ENCODE measurements at places on chromosomes 2 and 18.

DNA sequence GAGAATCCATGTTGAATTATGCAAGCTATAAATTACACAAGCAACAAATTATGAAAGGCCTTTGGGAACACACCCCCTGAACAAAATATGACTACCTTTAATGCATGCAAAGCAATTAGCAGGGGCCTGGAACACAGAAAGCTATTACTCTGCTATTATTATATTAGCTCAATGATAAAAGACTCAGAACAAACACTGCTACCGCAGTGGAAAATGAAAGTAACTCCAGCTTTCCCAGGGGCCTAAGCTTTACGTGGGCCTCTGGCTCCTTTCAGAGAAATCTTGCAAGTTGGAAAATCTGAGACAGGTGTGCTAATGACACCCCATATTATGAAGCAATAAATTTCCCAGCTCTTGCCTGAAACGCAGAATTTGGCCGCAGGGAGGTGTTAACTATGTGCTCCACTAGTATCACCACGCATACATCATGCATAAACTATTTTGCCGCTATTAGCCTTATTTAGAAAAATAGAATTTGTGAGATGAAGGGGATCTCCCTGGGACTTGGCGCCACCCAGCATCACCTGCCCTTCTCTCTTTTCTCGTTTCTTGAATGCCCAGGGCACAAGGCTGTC, 321.6 kb upstream of the LYPD1 start:
- no peak for DNase-seq

DNA sequence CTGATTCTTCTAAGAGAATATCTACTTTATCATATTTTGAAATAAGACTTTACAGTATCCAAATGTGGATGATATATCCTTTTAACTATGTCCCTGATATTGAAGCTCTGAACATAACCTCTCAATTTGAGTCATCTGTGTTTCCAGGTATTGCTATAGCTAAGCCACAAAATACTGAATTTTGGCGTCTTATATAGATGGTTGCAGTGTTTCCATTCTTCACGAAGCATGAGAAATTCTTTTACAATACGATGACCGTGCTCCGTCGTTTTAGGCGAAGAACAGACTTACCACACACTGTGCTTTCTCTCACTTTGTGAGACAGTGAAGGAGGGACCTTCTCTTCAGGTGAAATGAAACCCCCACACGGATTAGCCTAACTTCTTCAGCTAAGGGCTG, 45.3 kb downstream of the LRRFIP1 start:
- no peak for DNase-seq

DNA sequence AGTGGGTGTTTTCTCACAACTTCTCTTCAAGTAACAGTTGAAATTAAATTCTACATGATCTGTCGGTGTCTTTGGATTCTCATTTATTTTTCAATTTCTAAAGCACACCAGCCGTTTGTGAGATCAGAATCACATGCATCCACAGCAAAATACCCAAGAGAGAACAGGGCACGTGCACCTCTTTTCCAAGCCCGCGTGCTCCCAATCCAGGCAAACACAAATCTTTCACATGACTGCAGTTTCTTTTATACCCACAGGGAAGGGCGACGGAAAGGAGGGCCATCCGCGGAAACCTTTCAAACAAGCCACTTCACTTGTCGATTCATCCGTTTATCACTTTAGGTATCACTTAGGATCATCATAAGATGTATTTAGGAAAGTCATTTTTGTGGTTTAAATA, 13.0 kb upstream of the DAPL1 start:
- DNase-seq, result no peak

DNA sequence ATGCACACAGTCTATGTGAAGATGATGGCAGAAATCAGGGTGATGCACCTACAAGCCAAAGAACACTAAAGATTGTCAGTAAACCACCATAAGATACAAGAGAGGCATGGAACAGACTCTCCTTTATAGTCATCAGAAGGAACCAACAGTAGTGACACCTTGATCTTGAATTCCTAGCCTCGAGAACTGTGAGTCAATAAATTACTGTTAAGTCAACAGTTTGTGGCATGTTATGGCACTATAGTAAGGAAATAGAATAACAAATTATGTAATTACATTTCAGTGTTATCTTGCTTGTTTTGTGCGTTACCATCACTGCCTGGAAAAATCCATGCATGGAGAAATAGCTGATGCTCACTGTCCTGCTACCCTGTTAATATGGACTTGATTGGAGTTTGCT, 110.2 kb upstream of the LRP1B start:
- no peak for DNase-seq

DNA sequence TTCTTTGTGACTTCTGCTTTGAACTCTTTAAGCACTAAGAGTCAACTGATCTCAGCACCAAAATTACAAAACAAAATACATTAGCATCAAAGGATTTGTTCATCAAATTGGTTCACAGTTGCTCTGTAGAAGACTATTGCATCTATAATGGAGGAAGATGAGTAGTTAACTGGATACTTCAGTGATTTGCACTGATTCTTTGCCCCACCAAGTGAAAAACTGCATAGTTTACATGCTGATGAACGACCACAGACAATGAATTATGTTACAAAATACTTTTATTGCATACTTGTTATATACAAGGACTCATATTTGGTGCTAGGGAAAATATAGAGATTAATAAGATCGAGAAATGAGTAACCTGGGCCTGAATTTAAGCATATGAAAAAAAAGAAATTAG, 107.2 kb downstream of the SCG2 start:
- DNase-seq, result no peak

DNA sequence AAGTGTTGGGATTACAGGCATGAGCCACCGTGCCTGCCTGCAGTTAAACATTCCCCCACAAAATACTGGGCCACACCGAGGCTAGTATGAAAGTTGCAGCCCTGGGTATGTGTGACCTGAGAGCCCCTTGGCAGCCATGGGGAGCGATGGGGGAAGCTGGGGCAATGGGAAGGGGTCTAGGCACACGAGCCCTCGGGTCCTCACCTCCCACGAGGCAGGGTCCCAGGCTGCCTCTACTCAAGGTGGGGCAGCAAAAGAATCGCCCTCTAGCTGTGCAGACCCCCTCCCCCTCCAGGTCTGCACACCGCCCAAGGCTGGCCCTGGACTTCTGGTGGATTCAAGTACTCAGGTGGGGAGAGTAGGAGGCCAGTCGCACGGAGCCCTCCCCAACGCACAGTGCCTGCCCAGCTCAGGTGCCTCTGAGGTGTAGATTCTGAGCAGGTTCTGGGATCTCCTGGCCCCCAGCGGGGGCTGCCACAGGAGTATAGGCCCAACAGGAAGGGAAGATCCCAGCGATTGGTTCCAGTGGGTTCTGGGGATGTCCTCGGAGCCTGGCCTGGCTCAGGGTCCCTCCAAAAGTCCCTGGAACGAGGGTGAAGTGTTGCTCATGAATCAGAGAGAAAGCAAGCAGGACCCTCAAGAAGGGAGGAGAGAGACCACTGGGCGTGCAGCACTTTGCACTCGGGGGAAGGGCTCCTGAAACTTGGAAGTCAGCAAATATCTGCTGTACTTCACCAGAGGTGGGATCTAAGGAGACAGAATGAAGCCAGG, 2.6 kb downstream of the GPR35 start:
- peak; percentile 80 for DNase-seq

GRCh38 chr18:57772387-57772799, 30.7 kb downstream of the ATP8B1 start:
- no peak for DNase-seq

GRCh38 chr2:142580691-142581090, 296.8 kb upstream of the KYNU start:
- no peak for DNase-seq

GRCh38 chr2:36338827-36339145, 16.8 kb upstream of the CRIM1 start:
- no peak for DNase-seq

DNA sequence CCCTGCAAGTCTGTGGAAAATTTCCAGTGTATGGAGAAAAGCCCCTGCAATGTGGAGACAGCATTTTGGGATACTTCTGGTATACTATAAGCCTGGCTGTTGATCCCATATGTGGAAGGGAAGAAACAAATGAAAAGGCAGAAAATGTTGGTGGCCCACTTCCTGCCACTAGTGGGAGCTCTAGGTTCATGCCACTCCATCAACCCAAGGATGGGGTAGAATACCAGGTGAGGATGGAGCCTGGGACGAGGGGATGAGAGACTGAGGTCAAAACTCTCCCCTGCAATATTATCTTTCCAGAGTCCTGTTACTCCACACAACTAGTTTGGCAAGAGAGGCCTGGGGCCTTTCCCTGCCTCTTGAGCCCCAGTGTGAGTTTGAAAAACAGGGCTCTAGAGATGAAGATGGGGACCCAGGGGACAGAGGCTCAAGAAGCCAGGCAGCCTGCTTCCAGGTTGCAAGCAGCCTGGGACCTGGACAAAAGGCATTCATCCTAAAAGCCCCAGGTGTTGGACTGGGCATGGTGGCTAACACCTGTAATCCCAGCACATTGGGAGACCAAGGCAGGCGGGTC, 31.9 kb downstream of the BMP10 start:
- DNase-seq, result no peak

- DNase-seq, result no peak
Observed at GRCh38 chr2:127039387-127040031, 67.4 kb downstream of the BIN1 start.

GRCh38 chr18:48312066-48312465, 97.1 kb downstream of the ZBTB7C start:
- DNase-seq, result no peak

DNA sequence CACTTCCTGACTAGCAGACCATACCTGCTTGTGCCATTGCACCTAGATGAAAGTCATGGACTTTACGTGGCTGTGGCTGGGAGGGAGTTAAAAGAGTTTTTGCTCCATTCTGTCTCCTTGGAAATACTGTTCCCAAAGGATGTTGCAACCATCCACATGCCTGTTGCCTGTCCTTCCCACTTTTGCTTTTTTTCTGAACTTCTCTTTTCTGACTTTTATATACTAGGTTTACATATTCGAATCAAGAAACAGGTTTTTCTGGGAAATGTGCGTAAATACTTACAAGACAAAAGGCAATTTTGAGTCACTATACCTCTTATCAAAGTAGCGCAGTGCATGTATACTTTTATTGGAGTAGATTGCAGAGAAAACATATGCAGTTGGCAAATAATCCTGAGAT, 244.8 kb downstream of the PRKCE start:
- DNase-seq, result no peak

DNA sequence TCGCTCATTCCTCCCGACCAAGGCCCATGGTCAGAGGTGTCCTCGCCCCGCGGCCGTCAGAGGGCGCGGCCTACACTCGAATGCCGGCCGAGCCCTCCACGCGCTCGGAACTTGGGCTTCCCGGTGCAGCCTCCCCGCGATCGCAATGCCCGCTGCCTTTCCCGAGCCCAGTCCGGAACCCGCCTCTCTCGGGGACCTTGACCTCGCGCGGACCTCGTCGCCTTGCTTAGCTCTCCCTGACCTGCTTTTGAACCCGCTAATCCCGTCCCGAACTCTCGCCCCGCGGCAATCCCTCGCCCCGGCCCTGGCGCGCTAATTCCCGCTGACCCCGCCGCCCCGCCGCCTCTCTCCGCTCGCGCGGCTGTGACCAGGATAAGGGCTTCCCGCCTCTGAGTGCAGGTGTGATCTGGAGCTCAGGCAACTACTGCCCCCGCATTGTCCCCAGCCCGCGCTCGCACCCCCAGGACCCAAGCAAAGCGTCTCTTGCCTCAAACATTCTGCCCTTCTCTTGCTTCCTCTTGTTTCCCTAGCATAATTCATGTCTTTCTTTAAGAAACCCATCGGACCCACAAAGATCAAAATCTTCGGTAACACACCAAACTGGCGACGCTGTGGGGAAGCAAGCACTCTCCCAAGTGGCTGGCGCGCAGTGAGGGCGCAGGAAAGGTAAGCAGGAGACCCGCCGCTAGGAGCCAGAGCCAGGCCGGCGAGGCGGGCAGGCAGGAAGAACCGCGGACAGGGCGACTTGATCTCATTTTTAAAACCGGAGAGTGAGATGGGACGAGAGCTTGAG, 46.6 kb upstream of the ATP6V1B1 start:
- DNase-seq, result no peak

DNA sequence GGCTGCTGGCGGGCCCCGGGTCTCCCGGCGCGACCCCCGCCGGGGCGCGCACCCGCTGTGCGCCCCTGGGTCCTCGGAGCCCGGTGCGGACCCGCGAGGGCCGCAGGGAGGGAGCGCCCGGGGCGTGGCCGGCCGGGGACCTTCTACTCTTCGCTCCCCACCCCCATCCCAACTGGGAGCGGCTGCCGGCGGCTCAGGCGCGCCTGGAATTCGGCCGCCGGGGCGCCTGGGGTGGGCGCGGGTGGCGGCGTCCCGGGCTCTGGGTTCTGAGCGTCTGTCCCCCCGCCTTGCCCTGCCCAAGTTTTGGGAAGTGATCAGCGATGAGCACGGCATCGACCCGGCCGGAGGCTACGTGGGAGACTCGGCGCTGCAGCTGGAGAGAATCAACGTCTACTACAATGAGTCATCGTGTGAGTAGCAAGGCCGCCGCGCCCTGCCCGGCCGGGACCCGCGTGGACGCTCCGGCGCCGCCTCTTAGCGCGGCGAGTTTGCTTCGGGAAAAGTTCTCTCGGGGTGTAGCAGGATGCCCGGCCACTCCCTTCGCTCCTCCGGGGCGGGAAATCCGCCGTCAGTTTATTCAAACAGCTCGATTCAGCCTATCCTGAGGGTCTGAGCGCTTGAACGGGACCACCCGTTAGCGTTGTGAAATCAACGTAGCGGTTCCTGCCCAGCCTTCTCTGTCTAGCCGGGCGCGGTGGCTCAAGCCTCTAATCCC, 502 bp downstream of the TUBB6 start:
- DNase-seq, result peak; percentile 94

DNA sequence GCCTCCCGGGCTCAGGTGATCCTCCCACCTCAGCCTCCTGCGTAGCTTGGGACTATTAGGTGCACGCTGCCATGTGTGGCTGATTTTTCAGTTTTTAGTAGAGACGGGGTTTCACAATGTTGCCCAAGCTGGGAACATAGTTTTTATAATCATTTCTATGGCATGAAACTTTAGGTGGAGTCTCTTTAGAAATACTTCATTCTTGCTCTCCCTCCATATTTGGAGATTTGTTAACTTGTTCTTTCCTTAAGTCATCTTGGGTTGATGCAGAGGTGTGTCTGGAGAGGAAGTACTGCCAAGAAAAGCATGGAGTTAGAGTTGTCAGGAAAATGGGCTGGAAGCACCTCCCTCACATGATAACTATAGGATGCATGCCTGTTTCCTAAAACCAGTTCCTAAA, 17.4 kb downstream of the ZNF532 start:
- no peak for DNase-seq

- DNase-seq, result no peak
Observed at GRCh38 chr2:9732824-9733223, 102.0 kb upstream of the YWHAQ start.

DNA sequence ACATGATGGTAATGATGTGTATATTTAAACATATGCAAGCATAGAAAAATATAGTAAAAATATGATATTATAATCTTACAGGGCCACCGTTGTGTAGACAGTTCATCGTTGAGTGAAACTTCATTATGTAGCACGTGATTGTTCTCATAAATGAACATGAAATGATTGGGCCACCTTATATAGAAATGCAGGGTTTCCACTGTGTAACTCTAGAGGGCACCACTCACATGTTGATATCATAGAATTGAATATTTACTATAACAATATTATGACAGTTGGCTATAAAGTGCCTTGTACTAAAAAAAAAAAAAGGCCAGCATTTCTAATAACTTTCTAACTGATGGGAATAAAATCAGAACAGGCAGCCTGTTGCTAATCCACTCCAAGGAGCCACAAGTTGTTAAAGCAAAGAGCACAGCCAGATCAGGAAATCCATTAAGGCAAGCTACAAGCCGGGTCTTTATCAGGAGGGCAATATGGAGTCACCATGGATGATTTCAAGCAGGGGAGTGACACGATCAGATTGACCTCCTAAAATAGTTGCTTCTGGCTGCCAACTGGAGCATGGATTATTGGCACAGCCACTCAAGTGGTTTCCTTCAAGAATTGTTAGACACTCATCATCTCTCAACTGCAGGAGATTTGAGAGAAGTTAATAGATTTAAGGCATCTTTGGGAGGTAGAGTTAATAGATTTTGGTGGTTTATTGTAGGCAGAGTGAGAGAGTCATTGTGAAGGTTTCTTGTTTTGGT, 16.7 kb downstream of the IL1F10 start:
- DNase-seq, result no peak
